Central memory CD8-positive, alpha-beta T cell (primary cell): ENCODE measurements at places on chromosomes 1 and 21.
A peak's percentile ranks its signal among the peaks of the same experiment; 100 is the strongest.

DNA sequence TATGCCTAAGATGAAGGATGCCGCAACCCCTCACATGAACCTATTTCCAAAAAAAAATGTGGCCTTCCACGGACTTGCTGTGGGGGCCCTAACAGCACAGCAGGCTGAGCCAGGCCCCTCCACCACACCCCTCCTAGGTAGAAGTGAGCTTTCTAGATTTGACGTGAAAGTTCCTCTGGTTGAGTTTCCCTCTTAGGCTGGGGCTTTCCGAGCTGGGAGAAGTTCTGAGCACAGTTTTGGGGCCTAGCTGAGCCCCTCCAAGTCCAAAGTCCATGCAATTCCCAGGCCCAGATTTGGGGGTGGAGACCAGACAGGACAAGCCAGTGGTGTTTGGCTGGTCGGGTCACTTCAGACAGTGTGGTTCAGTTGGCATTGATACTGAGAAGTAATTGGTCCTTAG lies 13.8 kb upstream of the PHLDA3 start:
- peaks cover 4% of the 10 kb centered on the region for H3K36me3 ChIP-seq
- peak overlapping the region; percentile 63 for H3K4me3 ChIP-seq
- DNase-seq, result no peak
- peaks cover 18% of the 10 kb centered on the region for H3K4me1 ChIP-seq
- H3K27me3 ChIP-seq, result peaks cover 25% of the 10 kb centered on the region

DNA sequence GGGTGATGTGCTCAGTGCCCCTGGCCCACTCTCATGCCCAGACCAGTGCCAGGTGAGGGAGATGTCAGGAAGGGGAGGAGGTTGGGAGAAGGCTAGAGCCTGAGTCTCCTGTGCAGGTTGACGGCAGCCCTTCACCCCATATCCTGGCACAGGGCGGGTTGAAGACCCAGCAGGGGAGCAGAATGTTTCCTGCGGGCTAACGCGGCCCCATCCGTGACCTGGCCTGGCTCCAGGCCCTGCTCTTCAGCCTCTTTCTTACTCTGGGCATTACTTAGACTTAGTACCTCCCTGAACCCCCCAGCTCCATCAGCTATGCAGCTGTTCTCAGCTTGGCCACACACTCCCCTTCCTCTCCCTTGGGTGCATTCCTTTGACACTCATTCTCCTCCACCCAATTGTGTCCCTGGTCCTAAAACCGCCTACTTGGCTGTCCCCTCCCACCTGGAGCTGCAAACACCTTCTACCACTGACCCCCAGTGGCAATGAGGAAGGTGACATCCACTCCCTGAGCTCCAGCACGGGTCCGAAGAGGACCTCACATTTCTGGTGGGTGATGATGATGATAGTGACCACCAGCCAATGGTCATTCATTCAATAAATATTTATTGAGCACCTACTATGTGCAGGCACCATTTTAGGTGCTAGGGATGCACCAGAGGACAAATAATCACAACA lies 179.0 kb downstream of the PTPRU start:
- no peak overlapping the region for H3K27ac ChIP-seq
- no peaks in the 10 kb centered on the region for H3K36me3 ChIP-seq
- peaks cover 67% of the 10 kb centered on the region for H3K27me3 ChIP-seq
- no peak overlapping the region for H3K4me3 ChIP-seq
- no peaks in the 10 kb centered on the region for H3K4me1 ChIP-seq

DNA sequence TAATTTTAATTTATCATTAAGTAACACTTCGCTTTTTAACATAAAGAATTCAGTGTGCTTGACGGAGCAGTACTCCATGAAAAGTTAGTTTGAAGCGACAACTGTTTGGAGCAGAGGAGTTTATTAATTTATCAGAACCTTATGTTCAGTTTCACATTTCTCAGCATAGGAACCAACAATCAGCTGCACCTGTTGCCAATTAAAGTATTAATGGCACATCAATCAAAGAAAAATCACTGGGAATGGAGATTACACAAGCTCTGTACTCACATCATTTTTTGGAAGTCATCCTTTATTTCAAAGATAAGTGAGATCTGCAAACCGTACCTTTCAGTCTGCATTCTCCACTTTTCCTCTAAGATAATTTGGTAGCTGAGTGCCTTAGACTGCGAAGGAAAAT lies 344.6 kb downstream of the LMO4 start:
- no peaks in the 10 kb centered on the region for H3K36me3 ChIP-seq
- no peak overlapping the region for H3K4me3 ChIP-seq
- no peaks in the 10 kb centered on the region for H3K4me1 ChIP-seq
- H3K27ac ChIP-seq, result no peak overlapping the region
- H3K27me3 ChIP-seq, result no peaks in the 10 kb centered on the region

DNA sequence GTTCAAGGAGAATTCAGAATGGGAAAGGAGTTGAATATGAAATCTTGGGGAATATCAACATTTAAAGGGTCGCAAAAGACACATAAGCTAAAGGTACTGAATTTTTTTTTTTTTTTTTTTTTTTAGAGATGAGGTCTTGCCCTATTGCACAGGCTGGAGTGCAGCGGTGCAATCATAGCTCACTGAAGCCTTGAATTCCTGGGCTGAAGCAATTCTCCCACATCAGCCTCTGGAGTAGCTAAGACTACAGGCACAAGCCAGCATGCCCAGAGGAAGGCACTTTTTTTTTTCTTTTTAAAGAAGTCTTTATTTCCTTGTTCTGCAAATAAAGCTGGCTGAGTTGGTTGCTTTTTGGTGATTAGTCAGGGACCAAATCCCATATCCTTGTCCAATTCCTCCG lies 44.1 kb upstream of the RAB3GAP2 start:
- H3K27me3 ChIP-seq, result peaks cover 6% of the 10 kb centered on the region
- no peak for DNase-seq
- no peaks in the 10 kb centered on the region for H3K4me1 ChIP-seq
- H3K36me3 ChIP-seq, result no peaks in the 10 kb centered on the region
- no peak overlapping the region for H3K27ac ChIP-seq
- no peak overlapping the region for H3K4me3 ChIP-seq

DNA sequence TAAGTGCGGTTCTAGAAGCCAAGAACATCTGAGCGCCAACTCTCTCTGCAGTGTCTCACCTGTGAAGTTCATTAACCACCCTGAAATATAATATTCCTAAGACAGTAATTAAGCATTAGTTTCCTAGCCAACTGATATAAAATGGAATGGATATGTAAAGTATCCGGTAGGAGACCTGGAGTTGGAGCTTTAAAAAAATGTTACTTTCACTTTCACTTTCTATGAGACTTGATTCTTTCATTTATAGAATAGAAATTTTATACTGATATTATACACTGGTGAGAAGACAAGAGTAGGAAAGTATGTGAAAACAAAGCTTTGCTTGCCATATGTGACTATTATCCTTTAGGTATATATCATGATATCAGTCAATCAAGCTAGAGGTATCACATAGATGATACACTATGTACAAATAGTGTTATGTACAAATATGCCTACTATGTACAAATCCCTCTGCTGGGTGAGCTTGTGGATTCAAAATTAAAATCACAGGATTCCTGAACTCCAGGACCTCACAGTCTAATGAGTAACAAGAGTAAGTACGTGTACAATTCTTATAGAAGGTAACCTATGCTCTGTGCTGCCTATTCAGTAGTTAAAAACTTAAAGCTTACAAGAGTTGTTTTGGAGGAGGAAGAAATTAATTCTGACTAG lies 934.2 kb downstream of the TTLL7 start:
- H3K4me3 ChIP-seq, result peak overlapping the region; percentile 15
- no peaks in the 10 kb centered on the region for H3K36me3 ChIP-seq
- no peak for DNase-seq
- peak overlapping the region; percentile 3 for H3K27ac ChIP-seq

DNA sequence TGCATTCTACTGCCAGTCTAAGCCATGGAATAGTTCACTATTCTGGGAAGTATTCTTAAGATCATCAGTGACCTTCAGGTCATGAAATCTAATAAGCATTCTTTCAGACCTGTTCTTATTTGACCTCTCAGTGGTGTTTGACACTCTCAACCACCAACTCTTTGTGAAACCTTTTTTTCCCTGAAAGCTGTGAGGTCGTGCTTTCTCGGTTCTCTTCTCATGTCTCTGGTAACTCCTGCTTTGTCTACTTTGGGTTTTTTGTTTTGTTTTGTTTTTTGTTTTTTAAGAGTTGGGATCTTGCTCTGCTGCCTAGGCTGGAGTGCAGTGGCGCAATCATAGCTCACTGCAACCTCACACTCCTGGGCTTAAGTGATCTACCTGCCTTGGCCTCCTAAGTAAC lies 56.3 kb downstream of the POU2F1 start:
- DNase-seq, result no peak
- H3K4me3 ChIP-seq, result no peak overlapping the region
- no peaks in the 10 kb centered on the region for H3K27me3 ChIP-seq
- H3K36me3 ChIP-seq, result peaks cover 2% of the 10 kb centered on the region

- DNase-seq, result no peak
- no peak overlapping the region for H3K4me3 ChIP-seq
- peaks cover 5% of the 10 kb centered on the region for H3K36me3 ChIP-seq
- no peak overlapping the region for H3K27ac ChIP-seq
- no peaks in the 10 kb centered on the region for H3K27me3 ChIP-seq
These were observed 9.7 kb upstream of the GBP6 start for GRCh38 chr1:89354205-89354604.

DNA sequence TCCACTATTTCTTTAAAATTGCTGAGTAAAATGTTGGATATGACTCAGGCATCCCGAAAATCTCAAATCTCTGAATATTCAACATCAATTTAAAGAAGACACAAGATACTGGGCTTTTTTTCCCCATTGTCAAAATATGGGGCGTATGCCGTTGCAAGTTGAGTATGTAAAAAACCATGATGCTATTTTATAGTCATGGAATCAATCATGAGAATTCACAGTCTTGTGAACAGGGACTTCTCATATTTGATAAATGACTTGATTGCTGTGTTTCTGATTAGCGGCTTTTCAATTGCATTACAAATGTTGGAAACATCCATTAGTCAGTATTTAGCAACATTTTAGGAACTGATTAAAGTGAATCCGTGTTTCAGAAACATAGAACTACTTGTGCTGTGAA lies 45.3 kb downstream of the SETD4 start:
- H3K27ac ChIP-seq, result no peak overlapping the region
- no peak overlapping the region for H3K4me3 ChIP-seq
- no peak for DNase-seq
- no peaks in the 10 kb centered on the region for H3K4me1 ChIP-seq

DNA sequence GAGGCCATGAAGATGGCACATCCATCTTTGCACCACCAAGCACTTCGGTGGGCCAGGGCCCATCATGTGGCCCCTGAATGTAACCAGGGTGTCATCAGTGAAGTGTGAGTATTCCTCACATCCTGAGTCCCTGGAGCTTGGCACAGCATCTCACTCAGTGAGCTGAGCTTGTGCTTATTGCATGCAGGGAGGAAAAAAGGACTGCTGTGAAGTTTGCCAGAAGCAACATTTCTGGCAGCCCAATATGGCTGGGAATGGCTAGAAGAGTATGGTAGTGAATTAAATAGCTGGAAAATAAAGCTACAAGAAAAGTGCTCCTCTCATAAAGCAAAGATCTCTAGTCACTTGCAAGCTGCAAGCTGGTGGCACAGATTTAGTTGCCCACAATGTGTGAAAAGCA lies 109.3 kb downstream of the TNFSF18 start:
- H3K27ac ChIP-seq, result no peak overlapping the region
- H3K27me3 ChIP-seq, result no peaks in the 10 kb centered on the region
- no peak overlapping the region for H3K4me3 ChIP-seq
- DNase-seq, result no peak
- peaks cover 6% of the 10 kb centered on the region for H3K4me1 ChIP-seq
- no peaks in the 10 kb centered on the region for H3K36me3 ChIP-seq

- H3K27ac ChIP-seq, result peak within 1 kb of the TSS; percentile 92
- H3K4me3 ChIP-seq, result peak within 1 kb of the TSS; percentile 81
- H3K36me3 ChIP-seq, result peaks cover 3% of the 10 kb centered on the region
- H3K4me1 ChIP-seq, result peaks cover 28% of the 10 kb centered on the region
- peak; percentile 58 for DNase-seq
These were observed at the start of gene MAP10 for GRCh38 chr1:232805269-232806185. Gene MAP10, plus strand, starts transcription at chr1:232805416. Its CDS starts 34 bp downstream, at chr1:232805450.

DNA sequence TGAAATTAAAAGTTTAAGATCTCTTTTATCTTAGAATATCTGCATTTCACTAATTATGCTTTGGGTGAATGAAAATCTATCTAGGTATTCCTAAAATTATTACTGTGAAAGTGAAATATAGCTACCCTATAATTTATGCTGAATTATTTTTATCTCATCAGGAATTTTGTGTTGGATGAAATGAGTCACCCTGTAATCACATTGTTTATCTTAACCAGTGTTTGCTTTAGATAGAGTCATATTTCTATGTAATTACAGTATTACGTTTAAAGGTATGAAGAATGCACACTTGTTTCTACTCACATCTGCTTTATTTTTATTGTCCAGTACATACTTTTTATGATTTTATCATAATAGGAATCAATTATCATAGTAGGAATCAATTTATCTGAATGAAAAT lies 249.2 kb downstream of the NCAM2 start:
- no peak overlapping the region for H3K27ac ChIP-seq
- H3K27me3 ChIP-seq, result no peaks in the 10 kb centered on the region
- H3K36me3 ChIP-seq, result no peaks in the 10 kb centered on the region
- DNase-seq, result no peak
- H3K4me3 ChIP-seq, result no peak overlapping the region

DNA sequence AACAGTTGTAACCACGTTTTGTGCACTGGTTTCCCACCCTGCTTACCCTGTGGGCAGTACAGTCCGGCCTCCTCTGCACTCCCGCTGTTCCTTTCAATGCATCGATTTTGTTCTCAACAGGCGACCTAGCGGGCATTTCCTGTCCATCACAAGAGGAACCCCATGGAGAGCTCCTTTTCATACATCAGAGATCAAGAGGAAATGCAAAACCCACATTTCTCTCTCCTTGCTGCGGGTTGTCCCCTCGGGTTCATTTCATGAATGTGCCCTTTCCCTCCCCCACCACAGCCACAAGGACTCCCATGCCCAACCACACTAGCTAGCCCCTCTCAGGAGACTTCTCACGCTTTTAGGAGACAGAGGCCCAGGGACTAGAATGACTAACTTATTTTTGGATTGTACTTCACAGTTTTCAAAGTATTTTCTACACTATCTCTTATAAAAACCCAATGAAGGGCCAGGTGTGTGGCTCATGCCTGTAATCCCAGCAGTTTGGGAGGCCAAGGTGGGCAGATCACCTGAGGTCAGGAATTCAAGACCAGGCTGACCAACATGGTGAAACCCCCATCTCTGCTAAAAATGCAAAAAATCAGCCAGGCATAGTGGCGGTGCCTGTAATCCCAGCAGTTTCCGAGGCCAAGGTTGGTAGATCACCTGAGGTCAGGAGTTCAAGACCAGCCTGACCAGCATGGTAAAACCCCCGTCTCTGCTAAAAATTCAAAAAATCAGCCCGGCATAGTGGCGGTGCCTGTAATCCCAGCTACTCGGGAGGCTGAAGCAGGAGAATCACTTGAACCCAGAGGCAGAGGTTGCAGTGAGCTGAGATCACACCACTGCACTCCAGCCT lies 18.4 kb downstream of the ATP1A4 start:
- no peak overlapping the region for H3K27ac ChIP-seq
- DNase-seq, result no peak
- no peaks in the 10 kb centered on the region for H3K36me3 ChIP-seq

- no peak overlapping the region for H3K4me3 ChIP-seq
- H3K36me3 ChIP-seq, result no peaks in the 10 kb centered on the region
- peaks cover 71% of the 10 kb centered on the region for H3K27me3 ChIP-seq
- DNase-seq, result no peak
These were observed 31.6 kb upstream of the UBE2U start for GRCh38 chr1:64171797-64172281.

GRCh38 chr1:211908453-211908852 lies 77.9 kb upstream of the LPGAT1 start:
- no peak for DNase-seq
- no peaks in the 10 kb centered on the region for H3K4me1 ChIP-seq
- H3K4me3 ChIP-seq, result no peak overlapping the region
- no peak overlapping the region for H3K27ac ChIP-seq
